ENCODE measurements at places on chromosomes 13 and 19.

- no peak for DNase-seq
Observed at GRCh38 chr13:48167866-48168265, 65.1 kb upstream of the ITM2B start.

DNA sequence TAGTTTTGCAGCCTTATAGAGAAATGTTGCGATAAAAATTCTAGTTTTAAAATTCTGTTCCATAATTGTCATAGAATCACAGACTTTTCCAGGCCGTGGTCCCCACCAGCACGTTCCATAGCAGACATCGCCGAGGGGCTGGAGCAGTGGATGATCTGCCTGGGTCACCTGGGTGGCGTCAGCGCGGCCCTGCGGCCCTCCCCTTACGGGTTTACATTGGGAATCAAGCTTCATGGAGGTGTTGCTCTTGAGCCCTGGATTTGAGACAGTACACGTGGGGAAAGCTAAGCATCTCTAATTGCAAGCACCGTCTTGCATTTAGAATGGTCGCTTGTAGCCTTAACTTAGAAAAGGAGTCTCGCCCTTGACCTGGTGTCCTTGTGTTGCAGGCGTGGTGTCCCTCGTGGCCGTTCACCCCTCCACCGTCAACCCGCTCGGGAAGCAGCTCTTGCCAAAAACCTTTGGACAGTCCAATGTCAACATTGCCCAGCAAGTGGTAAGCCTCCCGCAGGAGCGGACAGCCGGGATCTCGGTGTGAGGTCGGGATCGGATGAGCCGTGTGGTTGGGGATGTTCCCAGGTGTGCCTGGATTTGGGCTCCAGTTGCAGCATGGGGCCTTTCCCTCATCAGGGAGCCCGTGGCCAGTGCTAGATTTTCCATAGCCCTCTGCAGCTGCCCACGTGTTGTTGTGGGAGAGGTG is 35.1 kb downstream of the ATP4B start:
- no peak for DNase-seq

- DNase-seq: peak; percentile 42
Observed at GRCh38 chr13:41457589-41458186, 338 bp downstream of the RGCC start.

GRCh38 chr19:28999724-29000433 is 213.1 kb downstream of the UQCRFS1 start:
- DNase-seq: no peak

DNA sequence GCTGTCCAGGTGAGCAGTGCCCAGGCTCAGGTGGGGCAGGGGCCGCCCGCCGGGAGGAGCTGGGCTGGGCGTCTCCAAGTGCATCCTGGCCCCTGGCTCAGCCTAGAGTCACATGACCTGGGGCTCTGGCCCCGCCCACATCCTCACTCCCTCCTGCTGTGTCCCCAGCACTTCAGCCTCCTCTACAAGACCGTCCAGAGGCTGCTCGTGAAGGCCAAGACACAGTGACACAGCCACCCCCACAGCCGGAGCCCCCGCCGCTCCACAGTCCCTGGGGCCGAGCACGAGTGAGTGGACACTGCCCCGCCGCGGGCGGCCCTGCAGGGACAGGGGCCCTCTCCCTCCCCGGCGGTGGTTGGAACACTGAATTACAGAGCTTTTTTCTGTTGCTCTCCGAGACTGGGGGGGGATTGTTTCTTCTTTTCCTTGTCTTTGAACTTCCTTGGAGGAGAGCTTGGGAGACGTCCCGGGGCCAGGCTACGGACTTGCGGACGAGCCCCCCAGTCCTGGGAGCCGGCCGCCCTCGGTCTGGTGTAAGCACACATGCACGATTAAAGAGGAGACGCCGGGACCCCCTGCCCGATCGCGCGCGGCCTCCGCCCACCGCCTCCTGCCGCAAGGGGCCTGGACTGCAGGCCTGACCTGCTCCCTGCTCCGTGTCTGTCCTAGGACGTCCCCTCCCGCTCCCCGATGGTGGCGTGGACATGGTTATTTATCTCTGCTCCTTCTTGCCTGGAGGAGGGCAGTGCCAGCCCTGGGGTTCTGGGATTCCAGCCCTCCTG is 16.8 kb upstream of the CELF5 start:
- DNase-seq: no peak

Data from activated CD4-positive, alpha-beta T cell treated with anti-CD3 and anti-CD28 coated beads for 4 hours (primary cell).